MV-4-11 (cell line): ENCODE measurements at places on chromosomes 11 and 22.

GRCh38 chr11:115659061-115659963 lies 155.1 kb upstream of the CADM1 start:
- DNase-seq, result no peak

GRCh38 chr22:30373331-30374325 lies 13.6 kb downstream of the RNF215 start:
- no peak for DNase-seq

DNA sequence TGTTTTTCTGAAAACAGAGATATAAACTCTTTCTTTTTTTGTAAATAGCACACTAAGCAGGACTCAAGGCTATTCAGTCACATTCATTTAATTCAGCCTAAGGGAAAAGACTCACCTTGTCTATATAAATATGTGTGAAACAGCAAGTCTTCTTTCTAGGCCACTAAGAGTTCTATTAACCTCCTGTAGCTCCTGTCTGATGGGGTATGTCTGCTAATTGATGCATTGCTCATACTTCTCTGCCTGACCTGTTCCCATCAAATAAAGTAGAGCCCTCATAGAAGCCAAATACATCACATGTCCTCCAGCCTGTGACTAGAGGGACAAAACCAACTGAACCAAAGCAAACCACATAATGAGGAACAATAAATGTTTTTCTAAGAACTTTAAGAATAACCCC lies 68.2 kb downstream of the MSANTD4 start:
- no peak for DNase-seq

- no peak for DNase-seq
Observed at GRCh38 chr11:47398011-47398410, 10.4 kb upstream of the SLC39A13 start.

GRCh38 chr11:34910817-34911216 lies 5.4 kb downstream of the APIP start:
- no peak for DNase-seq

GRCh38 chr22:17875156-17875555 lies 100.9 kb upstream of the BID start:
- no peak for DNase-seq

GRCh38 chr11:128405714-128406662 lies 181.4 kb downstream of the ETS1 start:
- no peak for DNase-seq

GRCh38 chr11:122981388-122982264 lies at the start of gene BSX:
Gene BSX (minus strand): TSS chr11:122981834. CDS start chr11:122981671, 163 bp downstream.
- DNase-seq, result peak; percentile 58

DNA sequence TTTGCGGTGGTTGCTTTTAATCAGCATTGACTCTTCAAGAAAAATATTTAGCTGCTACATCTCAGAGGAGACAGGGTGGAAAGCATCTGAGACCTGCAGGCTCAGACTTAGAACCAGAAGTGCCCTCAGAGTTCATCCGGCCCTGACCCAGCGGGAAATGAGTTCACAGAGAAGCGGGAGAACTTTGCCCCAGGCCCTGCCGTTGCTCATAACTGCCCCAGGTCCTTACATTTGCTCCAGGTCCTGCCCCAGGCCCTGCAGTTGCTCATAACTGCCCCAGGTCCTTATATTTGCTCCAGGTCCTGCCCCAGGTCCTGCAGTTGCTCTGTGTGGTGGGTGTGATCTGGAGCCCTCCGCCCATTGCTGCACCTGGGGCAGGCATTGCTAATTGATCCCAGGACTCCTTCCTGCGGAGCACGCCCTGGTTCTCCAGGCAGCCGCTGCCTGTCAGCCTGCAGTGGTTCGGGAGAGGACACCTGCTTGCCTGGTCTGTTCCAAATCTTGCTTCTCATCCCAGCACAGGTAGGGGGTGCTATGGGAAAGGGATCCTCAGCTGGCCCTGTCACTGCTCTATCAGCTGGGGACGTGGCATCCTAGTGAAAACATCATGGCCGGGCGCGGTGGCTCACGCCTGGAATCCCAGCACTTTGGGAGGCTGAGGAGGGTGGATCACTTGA lies 58.1 kb upstream of the PPP6R3 start:
- DNase-seq, result no peak

GRCh38 chr22:47563406-47564157 lies 801.1 kb downstream of the TBC1D22A start:
- no peak for DNase-seq

GRCh38 chr11:82216927-82217570 lies 516.6 kb downstream of the FAM181B start:
- no peak for DNase-seq

GRCh38 chr11:65210748-65211147 lies 29.0 kb downstream of the CAPN1 start:
- no peak for DNase-seq
